ENCODE measurements at places on chromosomes 13 and 19.
A peak's percentile ranks its signal among the peaks of the same experiment; 100 is the strongest.

DNA sequence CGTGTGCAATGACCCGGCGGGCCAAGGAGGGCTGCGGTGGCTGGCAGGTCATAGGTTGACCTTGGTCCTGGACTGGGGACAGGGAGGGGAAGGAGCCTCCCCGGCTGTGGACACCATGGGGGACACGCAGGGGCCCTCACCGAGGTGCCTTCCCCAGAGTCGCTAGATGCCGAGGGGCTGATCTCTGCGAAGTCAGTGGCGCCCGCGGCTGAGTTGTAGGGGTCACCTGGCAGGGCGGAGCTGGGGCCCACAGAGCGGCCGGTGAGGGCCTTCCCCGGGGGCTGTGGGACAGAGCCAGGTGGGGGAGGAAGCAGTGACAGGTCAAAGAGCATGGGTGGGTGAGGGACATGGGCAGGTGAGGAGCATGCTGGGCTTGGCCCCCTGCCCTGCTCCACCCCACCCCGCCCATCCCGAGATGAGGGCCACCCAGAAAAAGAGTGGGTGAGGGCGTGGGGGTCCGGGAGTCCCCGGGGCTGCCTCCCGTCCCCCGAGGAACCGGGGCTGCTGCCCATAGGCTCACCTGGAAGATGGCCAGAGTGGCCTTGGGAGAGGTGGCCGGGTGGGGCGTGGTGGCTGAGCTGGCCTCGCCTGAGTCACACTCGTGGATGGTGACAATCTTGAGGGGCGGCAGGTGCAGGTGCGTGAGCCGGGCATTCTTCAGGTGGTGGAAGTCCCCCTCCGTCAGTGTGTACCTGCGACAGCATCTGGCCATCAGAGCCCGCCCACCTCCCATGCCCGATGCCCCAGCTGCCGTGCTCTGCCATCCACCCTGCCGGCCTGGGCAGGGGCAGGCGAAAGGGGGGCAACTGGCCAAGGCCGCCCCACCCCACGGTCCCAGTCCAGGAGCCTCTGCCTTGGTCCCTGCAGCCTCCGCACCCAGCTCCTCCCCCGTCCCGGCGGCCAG, 3.5 kb downstream of the CBARP start:
- DNase-seq: no peak

DNA sequence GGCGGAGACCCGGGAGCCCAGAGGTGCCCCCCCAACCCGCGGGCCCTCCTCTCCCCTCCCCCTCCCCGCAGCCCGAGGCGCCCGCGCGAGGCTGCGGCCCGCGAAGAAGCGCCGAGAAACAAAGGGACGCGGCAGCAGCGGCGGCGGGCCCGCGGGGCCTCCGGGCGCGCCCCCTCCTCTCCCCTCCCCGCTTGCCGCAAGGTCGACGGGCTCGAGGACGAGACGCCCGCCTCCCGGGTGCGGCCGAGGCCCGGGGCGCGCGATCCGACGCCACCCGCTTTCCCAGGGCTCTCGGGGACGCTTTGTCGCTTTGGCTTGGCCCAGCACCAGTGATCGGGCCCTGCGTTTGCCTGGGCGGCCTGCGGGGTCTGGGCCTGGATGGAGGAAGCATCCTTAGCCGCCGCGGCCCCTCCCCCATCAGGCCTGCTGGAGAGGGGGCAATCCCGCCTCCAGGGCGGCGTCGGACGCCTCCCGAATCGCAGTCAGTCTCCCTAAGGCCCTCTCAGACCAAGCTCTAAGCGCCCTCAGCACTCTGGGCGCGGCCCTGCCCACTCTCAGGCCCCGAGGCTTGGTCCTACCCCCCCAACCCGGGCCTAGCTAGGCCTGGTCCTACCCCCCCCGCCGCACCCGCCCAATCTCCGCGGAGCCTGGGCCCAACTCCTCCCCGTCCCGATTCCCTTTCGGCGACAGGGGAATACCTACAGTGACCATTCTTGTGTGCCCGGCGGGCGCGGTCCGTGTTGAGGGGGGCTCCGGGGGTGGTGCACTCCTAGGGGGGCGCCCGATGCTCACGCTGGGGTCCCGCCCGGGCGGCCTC, 740 bp downstream of the ELAVL3 start:
- DNase-seq: no peak

DNA sequence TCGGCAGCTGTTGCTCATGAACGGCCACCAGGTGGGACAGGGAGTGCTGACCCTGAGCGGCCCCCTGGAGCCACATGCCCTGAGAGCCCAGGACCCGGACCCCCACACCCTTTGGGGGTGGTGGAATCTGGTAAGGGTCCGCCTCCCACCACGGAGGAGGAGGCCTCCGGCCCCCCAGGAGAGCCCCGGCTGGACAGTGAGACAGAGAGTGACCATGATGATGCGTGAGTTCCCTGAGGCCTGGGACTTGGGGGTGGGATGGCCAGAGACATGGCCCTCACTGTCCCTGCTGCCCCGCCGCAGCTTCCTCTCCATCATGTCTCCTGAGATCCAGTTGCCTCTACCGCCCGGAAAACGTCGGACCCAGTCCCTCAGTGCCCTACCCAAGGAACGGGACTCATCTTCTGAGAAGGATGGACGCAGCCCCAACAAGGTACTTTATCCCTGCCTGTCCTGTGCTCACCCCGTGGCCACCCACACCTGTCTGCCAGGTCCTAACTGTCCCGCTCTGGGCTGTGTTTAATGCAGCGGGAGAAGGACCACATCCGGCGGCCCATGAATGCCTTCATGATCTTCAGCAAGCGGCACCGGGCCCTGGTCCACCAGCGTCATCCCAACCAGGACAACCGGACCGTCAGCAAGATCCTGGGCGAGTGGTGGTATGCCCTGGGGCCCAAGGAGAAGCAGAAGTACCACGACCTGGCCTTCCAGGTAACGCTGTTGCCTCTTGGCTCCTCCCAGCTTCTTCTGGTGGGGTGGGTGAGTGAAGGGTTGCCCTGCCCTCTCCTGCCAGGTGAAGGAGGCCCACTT, 14.7 kb upstream of the PRR19 start:
- no peak for DNase-seq

DNA sequence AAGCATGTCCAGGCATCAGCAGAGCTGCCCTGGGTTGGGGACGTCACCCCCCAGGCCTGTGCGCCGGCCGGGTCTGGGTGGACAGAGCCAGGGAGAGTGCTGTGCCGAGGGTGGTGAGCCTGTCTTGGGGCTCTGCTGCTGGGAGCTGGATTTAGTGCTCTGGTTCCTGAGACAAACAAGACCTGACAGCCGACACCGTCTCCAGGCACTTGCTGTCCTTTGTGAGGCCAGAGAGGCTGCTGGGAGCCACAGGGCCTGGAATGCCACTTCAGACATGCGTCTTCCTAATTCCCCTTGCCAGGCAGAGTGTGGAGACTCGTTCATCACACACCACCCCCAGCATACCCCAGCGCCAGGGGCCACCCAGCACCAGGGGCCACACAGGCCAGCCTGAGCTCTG, 165.8 kb downstream of the KDM4B start:
- DNase-seq: no peak

DNA sequence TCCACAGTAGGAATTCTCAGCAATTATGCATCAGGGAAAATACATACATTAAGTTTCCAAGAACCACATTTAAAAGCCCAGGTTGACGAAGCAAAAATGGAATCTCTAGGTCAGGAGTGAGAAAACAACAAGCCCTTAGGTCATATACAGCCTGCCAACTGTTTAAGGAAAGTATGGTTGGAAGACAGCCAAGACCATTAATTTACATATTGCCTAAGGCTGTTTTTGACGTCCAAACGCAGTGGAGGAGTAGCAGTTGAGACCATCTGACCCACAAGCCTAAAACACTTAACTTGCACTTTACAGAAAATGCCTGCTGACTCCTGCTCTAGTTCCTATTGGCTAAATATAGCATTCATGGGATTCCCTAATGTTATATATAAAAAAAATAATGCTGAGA, 299.0 kb downstream of the ITGBL1 start:
- DNase-seq: no peak

- no peak for DNase-seq
These were observed 51.3 kb downstream of the WDR87 start for GRCh38 chr19:37855098-37855497.

DNA sequence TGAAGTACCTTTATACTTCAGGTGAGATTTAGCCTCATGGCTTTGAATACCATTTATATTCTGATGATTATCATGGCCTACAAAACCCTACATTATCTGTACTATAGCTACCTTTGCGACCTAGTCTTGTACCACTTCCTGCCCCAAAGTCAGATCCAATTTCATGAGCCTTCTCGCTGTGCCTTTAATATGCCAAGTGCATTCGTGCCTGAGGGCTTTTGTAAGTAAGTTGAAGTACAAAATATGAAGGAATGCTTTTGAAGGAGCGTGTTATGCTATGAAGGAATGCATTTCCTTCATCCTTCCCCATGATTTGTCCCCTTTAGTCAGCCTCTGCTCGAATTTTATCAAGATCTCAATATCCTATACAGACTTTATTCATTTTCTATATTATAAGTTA, 9.2 kb upstream of the RASL11A start:
- DNase-seq: no peak

DNA sequence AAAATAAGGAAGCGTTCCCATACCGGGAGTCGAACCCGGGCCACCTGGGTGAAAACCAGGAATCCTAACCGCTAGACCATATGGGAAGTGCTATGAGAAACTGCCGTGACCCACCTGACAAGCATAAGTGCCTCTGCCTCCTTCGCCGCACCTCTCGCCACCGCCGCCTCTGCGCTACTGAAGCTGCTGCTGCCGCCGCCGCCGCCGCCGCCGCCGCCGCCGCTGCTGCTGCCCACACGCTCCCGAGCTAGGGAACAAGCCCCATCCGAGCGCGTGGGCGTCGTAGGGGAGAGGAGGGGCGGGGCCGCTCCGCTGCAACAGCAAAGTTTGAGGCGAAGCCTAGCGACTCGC, 610 bp upstream of the WBP4 start:
- DNase-seq: peak; percentile 66

- DNase-seq: no peak
These were observed 5.6 kb downstream of the MFSD12 start for GRCh38 chr19:3551792-3552095.

GRCh38 chr19:49713236-49713845, 22.4 kb downstream of the CPT1C start:
- DNase-seq: no peak

GRCh38 chr13:51549050-51549449, 35.2 kb upstream of the WDFY2 start:
- no peak for DNase-seq

DNA sequence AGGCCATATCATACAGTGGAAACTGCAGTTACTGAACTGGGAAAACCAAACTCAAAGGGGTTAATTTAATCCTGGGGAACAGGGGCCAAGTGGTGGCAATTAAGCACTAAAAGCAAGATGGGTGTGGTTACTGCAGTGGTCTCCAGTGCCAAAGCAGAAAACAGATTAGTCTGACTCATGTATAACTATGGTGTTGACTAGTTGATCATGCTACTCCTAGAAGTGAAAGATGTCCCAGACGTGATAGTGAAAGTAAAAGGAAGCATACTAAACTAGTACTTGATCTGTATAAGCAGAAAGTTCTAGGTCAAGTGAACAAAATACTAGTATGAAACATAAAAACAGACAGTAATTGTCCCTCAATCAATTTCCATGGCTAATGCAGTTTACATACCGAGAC, 360.0 kb upstream of the SLITRK5 start:
- DNase-seq: no peak

DNA sequence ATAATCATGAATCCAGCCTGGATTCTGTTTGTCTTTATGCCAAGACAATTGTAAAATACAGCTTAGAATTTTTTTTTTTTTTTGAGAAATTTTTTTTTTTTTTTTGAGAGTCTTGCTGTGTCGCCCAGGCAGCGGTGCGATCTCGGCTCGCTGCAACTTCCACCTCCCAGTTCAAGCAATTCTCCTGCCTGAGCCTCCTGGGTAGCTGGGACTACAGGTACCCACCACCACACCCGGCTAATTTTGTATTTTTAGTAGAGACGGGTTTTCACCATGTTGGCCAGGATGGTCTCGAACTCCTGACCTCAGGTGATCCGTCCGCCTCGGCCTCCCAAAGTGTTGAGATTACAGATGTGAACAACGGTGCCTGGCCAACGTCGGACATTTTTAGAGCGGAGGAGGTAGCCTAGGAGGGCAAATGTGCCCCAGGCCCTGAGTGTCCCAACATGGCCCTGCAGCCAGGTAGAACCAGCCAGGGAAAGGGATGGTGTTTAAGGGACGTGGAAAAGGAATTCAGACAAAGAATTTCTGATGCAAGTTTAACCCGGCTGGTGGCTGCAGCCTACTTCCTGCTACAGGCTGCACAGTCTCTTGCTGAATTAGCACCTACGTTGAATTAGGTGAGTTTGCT, 89.8 kb downstream of the GNG7 start:
- DNase-seq: no peak

GRCh38 chr19:32354345-32354744, 8.9 kb downstream of the ZNF507 start:
- no peak for DNase-seq

DNA sequence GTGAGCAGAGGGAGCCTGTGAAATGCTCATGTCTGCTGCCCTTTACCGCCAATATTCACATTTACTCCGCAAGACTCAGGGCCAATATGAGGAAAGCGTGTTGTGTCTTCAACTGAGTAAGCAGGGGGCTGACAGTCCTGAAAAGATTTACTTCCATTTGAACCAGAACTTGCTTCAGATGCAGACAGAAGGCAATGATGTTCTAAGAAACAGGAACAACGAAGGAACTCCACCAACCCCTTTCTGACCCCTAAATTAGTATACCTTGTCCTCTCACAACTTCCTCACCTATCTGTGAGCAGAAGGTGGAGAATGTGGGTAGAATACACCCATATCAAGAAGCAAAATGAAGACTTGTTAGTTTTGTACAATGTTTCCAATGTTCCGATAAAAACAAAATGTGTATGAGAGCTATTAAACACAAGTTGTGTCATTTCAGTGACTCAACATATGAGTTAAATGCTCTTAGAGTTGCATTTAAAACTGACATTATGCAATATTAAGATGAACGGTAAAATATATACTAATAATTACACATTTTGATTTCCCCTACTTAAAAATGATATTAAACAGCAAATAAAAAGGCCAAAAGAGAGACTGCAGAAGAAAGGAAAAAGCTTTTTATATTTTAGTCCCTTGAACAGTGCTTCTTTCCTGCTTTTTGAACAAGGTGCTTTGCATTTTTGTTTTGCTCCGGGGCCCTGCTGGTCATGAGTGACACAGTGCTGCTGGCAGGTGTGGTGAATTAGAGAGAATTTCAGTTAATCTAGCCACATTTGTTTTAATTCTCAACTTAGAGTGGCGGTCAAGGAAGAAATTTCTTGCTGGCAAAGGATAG, 16.0 kb downstream of the TMEM272 start:
- no peak for DNase-seq

GRCh38 chr13:99658261-99658991, 157.2 kb downstream of the TM9SF2 start:
- DNase-seq: peak; percentile 29

- no peak for DNase-seq
These were observed 63.6 kb upstream of the SOX1 start for GRCh38 chr13:112003396-112003795.

- no peak for DNase-seq
These were observed 207.2 kb downstream of the SPRY2 start for GRCh38 chr13:80133631-80134261.

- DNase-seq: peak; percentile 97
These were observed 6.0 kb downstream of the AP1M2 start for GRCh38 chr19:10580979-10581631.
